ENCODE measurements at places on chromosomes 11 and 22.

GRCh38 chr22:37971475-37972434 is 12.6 kb downstream of the SOX10 start:
- no peak for DNase-seq

DNA sequence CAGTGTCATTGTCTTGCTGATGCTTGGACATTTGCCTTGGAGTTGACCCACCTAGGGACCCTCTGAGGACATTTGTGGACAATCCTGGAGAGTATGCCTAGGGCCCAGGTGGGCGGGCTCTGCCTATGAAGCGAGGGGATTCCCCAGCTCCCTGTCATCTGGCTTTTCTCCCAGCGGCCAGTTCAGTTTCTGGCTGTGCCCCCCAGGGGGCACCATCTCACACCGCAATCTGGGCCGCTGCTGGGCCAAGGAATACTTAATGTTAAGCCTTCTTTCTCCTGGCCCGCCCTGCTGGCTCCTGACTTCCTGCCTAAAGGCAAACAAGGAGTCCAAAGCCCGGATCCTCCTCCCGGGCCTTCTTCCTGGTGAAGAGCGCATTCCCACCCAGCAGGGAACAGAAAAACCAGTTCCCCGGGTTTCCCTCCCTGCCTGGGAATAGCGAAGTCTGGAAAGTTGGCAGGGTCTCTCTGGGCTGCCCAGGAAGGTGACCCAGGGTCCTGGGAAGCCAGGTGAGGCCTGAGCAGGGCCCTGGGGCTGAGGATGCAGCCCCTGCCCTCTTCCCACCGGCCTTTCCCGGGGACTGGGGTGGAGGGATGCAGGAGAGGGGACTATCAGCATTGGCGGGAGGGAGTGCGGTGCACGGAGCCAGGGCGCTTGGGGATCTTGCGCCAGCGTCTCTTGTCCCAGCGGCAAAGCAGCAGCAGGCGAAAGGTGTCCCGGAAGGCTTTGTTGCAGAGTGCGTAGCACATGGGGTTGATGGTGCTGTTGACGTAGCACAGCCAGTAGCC is 11.9 kb downstream of the CHRM1 start:
- DNase-seq = peak; percentile 74

DNA sequence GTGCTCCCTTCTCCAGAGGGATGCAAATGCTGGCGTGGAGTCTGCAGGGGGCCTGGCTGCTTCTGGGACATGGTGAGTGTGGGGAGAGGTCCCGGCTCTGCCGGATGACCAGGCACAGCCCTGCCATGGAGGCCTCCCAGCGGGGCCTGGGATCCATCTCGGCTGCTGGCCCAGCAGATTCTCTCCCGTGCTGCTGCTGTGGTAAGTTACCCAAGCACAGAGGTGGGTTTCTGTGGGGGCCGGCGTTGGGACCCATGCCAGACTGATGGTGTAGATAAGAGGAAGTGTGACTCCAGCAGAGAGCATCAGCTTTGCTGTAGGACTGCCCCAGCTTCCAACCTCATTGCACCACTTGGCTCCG is 147.5 kb upstream of the B3GAT1 start:
- no peak for DNase-seq

DNA sequence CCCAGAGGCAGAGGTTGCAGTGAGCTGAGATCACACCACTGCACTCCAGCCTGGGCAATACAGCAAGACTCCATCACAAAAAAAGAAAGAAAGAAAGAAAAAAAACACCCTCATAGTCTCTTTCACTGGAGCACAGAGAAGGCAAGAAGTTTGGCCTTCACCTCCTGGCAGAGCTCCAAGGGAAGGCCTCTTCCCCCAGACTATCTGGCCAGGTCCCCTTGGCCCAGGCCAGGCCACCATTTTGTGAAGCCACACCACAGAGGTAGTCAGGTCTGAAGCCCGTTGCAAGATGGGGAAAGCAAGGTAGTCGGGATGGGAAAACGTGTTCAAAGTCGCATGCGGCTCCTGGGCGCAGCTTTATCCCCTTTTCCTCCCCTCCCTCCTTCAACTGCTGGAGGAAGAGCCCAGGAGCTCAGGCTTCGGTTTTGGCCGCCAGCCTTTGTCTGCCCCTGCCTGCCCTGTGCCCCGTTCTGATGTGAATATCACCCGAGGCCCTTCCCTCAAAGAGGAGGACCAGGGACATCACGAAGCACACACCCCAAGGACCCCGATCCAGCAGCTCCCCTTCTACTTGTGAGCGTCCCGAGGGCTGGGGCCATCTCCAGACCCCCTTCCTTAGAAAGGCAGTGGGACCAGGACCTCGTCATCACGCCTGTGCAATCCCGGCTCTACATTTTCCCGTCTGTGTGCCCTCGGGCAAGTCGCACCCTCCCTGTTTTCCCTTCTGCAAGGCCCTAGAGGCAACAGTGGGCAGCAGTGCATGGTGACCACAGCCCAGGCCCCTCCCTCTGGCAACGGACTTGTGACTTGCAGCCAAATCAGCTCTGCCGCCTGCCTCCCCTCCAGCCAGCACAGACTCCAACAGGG is 17.7 kb downstream of the CABP7 start:
- no peak for DNase-seq

DNA sequence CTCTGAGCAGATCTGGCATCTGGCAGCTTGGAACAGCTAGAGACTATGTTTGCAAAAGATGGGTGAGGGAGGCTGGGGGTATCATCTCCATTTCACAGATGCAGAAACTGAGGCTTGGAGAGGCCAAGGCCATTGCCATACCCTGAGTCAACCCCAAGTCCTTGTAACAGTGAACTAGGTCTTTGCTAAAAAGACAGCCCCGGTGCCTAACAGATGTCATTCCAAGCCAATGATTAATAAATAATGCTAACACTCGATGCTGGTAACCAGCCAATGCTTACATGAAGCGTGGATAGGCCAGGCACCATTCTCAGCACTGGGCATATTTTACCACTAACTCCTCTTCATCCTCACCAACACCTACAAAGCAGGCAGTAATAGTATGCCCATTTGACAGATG is 164.0 kb downstream of the MN1 start:
- DNase-seq = peak; percentile 61
